ENCODE measurements at places on chromosomes 16 and 17.

- DNase-seq, result no peak
Observed at GRCh38 chr16:24015923-24016322, 180.1 kb downstream of the PRKCB start.

DNA sequence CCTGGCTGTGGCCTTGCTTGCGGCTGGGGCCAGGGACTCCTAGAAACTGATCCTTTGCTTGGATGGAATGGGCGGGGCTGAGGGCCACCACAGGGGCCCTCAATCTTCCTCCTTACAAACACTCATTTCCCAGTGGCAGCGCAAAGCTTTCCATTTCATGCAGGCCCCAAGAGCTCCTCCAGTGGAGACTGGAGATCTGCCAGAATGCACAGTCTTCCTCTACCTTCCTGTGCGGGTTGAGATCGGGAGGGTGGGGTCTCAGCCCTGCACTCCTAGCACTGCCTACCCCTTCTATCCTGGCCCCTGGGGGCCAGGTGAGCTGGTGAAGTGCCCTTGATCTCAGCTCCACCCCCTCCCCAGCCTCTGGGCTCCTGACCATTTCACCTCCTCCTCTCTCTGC lies 1.7 kb downstream of the NRN1L start:
- DNase-seq, result no peak

- no peak for DNase-seq
Observed at GRCh38 chr17:27670791-27671590, 40.0 kb downstream of the LGALS9 start.

GRCh38 chr16:58187092-58187491 lies 10.8 kb downstream of the CSNK2A2 start:
- DNase-seq, result no peak

- no peak for DNase-seq
Observed at GRCh38 chr16:57846078-57846697, 43.9 kb upstream of the KIFC3 start.

DNA sequence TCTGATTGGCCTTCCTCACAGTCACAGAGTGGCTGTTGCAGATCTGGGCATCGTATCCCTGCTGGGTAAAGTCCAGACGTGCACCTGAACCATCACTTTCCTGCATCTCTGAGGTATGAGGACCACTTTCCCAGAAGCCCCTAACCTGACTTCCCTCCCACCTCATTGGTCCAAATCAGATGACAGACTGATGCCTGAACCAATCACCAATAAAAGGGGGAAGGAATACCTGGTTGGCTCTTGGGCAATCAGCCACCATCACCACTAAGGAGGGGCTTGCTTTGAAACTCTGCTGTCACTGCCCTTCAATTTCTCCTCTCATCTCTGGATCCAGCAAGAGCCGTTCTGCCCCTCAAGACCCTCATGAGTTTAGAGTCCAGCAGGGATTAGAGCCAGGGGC lies 13.6 kb upstream of the WFDC1 start:
- DNase-seq, result no peak

GRCh38 chr16:74724820-74725549 lies 24.3 kb upstream of the MLKL start:
- no peak for DNase-seq

- DNase-seq, result no peak
Observed at GRCh38 chr16:19709381-19710136, 8.5 kb downstream of the KNOP1 start.

DNA sequence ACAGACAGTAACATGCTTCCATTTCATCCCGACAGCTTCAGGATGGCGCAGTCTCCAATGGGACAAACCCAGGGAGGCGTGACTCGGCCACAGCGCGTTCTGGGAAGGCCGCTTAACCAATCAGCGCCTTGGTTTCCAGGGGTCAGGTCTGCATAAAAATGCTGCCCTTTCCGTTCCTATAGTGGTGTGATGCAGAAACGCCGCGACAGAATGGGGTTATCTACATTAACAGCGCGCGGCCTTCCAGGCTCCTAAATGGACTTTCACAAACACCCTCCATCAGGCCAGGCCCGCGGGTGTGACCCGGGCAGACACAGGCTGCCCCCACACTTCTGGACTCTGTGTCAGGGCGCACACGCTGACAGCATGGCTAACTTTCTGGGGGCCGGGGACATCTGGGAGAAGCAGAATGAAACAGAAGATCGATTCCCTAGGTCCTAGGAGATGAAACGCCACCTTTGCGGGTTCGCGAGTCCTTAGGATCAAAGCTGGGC lies 792 bp downstream of the TMEM231 start:
- no peak for DNase-seq

- DNase-seq, result no peak
Observed at GRCh38 chr17:17851103-17852002, 14.6 kb upstream of the SREBF1 start.

- DNase-seq, result no peak
Observed at GRCh38 chr16:3122926-3123570, 10.7 kb downstream of the ZNF205 start.

- DNase-seq, result no peak
Observed at GRCh38 chr16:19710191-19710908, 7.7 kb downstream of the KNOP1 start.

- no peak for DNase-seq
Observed at GRCh38 chr17:43917016-43917347, 9.6 kb upstream of the MPP2 start.
